ENCODE measurements at places on chromosomes 3 and 15.

DNA sequence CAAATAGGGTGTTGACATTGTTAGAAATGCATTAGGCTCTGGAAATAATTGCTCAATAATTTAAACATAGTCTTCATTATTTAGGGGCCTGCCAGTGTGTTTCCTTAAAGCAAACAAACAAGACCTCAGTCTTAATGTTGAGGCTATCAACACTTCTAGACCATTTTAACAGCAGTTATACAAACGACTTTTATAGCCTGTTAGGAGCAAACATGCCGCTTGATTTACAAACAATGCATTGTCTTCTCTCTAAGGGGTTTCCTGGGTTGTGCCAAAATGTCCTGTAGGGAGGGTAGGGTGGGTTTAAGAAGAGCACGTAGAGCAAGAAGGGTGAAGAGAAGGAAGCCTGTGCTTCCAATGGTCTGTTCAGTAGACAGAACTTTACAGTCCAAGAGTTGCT, 53.7 kb downstream of the TPRG1 start:
- no peak for DNase-seq

- peak; percentile 8 for DNase-seq
Measured at GRCh38 chr15:58710701-58711100, 38.8 kb downstream of the ADAM10 start.

- no peak for DNase-seq
Measured at GRCh38 chr3:187763850-187764648, 18.8 kb upstream of the BCL6 start.

GRCh38 chr15:48560321-48561051, 85.0 kb downstream of the FBN1 start:
- DNase-seq, result no peak

- DNase-seq, result no peak
Measured at GRCh38 chr3:72144773-72145505, 360.0 kb upstream of the PROK2 start.

DNA sequence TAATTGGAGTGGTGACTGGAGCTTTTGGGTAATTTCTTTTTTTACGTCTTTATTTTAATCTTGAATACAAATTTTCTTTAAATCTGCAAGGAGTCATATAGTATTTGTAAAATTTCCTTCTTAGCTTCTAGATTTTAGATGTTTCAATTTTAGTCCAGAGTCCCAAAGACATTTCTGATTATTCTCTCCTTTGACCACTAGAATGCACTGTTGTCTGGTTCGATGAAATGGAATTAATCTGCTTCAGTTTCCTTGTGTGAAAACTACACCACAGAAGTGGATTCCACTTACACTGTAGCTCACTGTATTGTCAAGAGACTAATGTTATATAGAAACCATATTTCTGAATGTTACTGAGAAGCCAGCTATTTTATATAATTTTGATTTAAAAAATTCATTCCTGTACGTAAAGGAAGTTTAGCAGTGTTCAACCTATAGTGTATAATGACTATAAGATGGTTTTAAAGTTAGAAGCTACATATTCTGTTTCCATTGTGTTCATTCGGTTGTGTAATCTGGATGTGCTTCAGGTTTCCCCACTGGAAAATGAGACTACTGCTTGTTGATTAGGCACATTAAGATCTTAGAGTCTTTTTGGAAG, 6.1 kb downstream of the GRAMD1C start:
- peak; percentile 56 for DNase-seq

GRCh38 chr3:186200726-186201125, 91.8 kb upstream of the ETV5 start:
- no peak for DNase-seq

- DNase-seq, result no peak
Measured at GRCh38 chr3:171846597-171846996, 3.4 kb downstream of the TMEM212 start.

GRCh38 chr15:38192496-38192895, 60.1 kb upstream of the SPRED1 start:
- no peak for DNase-seq

DNA sequence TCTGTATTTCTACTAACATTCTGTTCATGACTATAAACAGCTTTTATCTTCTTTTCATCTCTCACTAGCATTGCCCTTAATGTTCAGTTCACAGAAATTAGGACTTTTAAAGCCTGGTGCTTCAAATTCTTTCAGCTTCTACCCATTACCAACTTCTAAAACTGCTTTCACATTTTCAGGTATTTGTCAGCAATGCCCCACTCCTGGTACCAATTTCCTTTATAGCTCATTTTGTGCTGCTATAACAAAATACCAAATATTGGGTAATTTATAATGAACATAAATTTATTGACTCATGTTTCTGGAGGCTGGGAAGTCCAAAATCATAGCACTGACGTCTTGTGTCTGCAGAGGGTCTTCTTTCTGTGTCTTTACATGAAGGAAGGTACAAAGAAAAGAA, 753.1 kb upstream of the CCDC54 start:
- DNase-seq, result no peak

- no peak for DNase-seq
Measured at GRCh38 chr15:29345549-29346525, 76.2 kb upstream of the NSMCE3 start.

- no peak for DNase-seq
Measured at GRCh38 chr3:116741467-116741866, 31.9 kb downstream of the TUSC7 start.

GRCh38 chr15:40787344-40787841, 17.6 kb downstream of the C15orf62 start:
- peak; percentile 75 for DNase-seq

- no peak for DNase-seq
Measured at GRCh38 chr15:69661446-69661845, 208.8 kb downstream of the RPLP1 start.

- no peak for DNase-seq
Measured at GRCh38 chr15:98835876-98836275, 171.7 kb downstream of the PGPEP1L start.

DNA sequence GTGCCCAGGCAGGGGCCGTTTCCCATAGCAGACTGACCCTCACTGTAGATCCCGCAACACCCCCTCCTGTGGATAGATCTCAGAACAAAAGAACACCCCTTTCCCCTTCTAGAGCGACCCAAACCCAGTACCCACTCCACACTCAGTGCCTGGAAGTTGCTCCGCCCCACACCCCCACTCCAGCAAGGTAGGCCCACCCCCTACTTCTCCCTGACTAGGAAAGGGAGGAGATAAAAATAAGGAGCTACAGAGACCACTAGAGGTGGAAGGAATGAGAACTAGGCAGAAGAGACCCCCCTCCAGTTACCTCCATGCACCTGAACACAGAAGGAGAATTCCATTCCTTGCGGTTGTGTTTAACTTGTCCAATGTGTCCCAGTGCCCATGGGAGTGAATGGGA, 30.2 kb upstream of the PARL start:
- no peak for DNase-seq
